Karpas-422 (cell line): ENCODE measurements at places on chromosomes 2 and 18. TPM values are rescaled to one million over a fixed set of nuclear protein-coding genes. Genes with fewer than 3 reads are reported as not detected.
A peak's percentile ranks its signal among the peaks of the same experiment; 100 is the strongest.

DNA sequence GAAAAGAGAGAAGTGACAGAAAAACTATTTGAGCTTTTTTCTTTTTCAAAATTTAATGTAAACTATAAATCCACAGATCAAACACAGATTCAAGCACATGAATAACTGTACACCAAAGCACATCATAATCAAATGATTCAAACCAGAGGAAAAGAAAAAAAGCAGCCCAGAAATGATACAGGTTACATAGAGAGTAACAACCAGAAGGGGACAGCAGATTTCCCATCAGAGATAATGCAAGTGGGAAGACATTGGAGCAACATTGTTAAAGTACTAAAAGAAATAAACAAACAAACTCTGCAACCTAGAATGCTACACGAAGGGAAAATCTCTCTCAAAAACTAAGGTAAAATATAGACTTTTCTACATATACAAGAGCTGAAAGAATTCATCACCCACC is 34.5 kb downstream of the CMPK2 start:
- H3K27ac ChIP-seq: no peak overlapping the region
- no peaks in the 10 kb centered on the region for H3K27me3 ChIP-seq
- H3K36me3 ChIP-seq: no peaks in the 10 kb centered on the region
- H3K4me1 ChIP-seq: peaks cover 20% of the 10 kb centered on the region
- no peak overlapping the region for H3K4me3 ChIP-seq

DNA sequence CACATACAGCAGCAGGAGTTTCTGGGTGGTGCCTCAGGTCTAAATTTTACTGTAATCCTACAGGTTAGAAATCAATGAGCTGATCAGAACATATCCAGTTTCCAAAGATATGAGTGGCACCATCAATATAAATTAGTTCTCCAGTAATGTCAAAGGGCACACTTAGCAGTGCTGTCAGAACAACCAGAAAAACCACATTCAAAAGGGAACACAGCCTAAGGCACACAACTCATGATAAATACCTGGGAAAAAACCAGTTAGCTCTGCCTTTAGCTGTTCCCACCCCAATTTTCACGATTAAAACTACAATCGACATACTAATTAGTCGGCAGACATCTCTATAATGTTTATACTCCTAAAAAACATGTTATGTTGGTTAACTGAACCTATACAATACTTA is 31.5 kb downstream of the ATP8B1 start:
- DNase-seq: no peak
- no peaks in the 10 kb centered on the region for H3K4me1 ChIP-seq
- H3K27ac ChIP-seq: no peak overlapping the region
- H3K36me3 ChIP-seq: no peaks in the 10 kb centered on the region
- H3K27me3 ChIP-seq: no peaks in the 10 kb centered on the region

DNA sequence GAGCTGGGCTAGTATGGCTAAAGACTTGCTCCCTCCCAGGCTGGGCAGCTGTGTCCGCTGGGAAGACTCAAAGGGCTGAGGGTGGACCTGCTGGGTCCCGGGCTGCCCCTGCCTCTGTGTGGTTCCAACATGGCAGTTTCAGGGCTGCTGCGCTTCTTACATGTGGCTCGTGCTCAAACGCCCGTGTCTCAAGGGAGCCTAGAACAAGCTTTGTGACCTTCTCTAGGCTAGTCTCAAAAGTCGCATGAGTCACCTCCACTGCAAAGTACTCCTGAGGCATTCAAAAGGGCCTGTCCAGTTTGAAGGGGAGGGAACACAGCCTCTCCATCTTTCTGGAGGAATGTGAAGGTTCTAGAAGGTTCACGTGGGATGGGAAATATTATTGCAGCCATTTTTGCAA is 44.7 kb upstream of the RAB31 start:
- peak; percentile 14 for DNase-seq
- H3K36me3 ChIP-seq: no peaks in the 10 kb centered on the region
- H3K4me1 ChIP-seq: no peaks in the 10 kb centered on the region

- no peaks in the 10 kb centered on the region for H3K36me3 ChIP-seq
- no peak for DNase-seq
- H3K27ac ChIP-seq: no peak overlapping the region
- H3K4me1 ChIP-seq: no peaks in the 10 kb centered on the region
- H3K27me3 ChIP-seq: no peaks in the 10 kb centered on the region
Observed at GRCh38 chr18:75200605-75201280, 8.2 kb downstream of the PTGR3 start.

The OR6B2 gene
- total RNA-seq: not detected in 2 replicates

The PEX13 gene
- total RNA-seq: 17.4 and 32.6 TPM in 2 replicates
